GM04503 (cell line): ENCODE measurements at places on chromosomes 16 and 17.

DNA sequence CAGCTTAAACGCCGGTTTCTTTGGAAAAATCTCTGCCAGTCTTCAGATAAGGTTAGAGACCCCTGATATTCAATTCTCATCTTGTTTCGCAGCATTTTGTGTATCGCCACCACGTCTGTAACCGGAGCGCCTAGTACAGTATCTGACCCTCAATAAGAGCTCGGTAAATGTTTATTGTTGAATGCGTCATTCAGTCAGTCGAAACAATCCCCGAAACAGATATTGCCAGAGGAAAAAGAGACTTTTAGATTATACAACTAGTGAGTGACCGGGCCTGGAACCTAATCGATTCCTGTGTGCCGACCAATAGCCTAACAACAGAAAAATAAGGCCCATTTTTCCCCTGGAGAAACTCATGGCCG, 626 bp downstream of the PELP1 start:
- DNase-seq, result no peak

DNA sequence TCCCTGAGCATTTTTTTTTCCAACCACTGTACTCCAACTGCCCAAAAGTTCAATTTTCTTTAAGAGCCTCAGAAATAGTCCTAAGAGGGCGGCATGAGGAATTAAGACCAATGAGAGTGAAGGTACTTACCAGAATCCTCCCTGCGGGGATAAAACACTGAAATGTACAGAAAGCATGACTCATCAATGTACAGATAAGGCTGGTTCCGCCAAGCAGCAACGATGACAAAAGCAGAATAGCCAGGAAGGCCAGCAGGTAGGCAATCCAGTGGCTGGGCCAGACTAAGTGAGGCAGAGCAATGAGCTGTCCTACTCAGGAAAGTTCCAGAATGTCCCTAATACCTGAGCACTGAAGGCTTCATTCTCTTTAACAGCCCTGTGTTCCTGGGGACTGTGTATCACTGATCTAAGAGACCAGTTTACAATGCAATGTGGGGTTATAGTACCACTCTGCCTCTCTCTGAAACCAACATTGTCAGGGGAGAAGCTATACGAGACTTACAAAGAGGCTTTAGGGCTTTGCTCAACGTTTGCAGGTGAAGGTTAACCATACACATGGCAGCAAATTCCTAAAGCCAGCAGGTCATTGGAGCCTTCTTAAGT, 11.0 kb upstream of the GPR139 start:
- no peak for DNase-seq

GRCh38 chr16:85935391-85935973, 36.5 kb downstream of the IRF8 start:
- DNase-seq, result no peak

DNA sequence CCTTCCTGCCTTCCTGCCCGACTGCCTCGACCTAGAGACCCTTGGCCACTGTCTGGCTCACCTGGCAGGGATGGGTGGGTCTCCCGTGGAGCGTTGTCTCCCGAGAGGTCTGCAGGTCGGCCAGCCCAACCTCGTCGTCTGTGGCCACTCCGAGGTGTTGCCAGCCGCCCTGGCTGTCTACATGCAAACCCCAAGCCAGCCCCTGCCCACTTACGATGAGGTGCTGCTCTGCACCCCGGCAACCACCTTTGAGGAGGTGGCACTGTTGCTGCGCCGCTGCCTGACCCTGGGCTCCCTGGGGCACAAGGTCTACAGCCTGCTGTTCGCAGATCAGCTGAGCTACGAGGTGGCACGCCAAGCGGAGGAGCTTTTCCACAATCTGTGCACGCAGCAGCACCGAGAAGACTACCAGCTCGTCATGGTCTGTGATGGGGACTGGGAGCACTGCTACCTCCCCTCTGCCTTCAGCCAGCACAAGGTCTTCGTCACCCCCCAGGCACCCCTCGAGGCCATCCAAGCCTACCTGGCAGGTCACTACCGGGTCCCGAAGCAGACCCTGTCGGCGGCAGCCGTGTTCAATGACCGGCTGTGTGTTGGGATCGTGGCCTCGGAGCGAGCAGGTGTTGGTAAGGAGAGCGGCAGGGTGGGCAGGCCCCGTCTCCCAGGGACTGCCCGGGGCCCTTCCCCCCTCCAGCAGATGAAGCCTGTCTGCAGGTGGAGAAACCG, 75.1 kb upstream of the ENDOV start:
- no peak for DNase-seq
